CD4-positive, alpha-beta T cell treated with Interleukin-1 beta for 1 hour (primary cell): ENCODE measurements at places on chromosomes 3 and 15.

GRCh38 chr15:59879506-59880265 lies 124.4 kb upstream of the FOXB1 start:
- DNase-seq = no peak

DNA sequence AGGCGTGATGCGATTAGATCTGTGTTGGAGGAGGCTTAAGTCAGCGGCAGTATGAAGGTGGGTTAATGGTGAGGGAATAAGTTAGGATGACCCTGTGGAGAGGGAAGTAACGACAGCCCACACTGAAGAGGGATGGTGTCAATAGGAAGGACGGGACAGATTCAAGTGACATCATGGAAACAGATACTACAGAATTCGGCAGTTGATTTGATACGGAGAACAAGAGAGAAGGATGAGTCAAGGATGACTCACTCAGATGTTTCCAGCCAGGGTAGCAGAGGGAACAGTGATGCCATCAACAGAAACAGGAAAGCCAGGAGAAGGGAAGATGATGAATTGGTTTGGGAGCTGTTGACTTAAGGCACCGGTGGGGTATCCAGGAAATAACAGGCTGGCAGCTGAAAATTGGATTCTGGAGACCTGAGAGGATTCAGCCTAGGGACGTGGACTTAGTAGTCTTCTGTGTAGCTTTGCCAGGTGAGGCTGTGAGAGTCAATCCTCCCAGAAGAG lies 38.0 kb downstream of the SHC4 start:
- no peak for DNase-seq

DNA sequence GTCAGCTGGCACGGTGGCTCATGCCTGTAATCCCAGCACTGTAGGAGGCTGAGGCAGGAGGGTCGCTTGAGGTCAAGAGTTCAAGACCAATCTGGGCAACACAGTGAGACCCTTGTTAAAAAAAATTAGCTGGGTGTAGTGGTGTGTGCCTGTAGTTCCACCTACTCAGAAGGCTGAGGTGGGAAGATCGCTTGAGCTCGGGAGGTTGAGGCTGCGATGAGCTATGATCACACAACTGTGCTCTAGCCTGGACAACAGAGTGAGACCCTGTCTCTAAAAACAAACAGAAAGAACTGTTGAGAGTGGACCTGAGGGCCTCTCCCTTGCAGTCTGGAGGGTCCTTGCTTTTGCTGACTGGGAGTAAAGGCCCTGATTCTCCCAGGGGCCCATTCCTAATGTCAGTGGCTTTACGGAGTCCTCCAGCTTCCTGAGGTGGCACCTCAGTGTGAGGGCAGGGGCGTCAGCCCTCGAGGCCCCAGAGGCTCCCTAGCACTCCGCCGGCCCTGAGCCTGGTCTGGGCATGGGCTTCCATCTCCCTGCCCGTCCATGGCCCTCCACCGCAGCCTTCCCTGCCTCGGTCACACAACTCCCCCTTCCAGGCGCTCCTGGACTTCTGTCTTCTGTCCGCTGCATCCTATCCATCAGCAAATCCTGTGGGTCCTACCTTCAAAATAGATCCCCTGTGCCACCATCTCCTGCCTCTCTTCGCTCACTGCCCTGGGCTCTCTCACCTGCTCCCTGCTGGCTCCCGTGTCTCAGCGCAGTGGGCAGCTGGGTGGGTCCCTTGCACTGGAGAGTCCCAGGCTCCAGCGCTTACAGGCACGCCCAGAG lies 19.0 kb downstream of the FBLN2 start:
- no peak for DNase-seq

- DNase-seq = no peak
Observed at GRCh38 chr15:36766449-36766848, 187.0 kb downstream of the CDIN1 start.

GRCh38 chr3:150874666-150875219 lies 30.5 kb downstream of the MINDY4B start:
- DNase-seq = no peak

- DNase-seq = no peak
Observed at GRCh38 chr3:62774221-62774620, 101.0 kb downstream of the CADPS start.

GRCh38 chr3:46127503-46127902 lies 80.6 kb downstream of the CCR1 start:
- no peak for DNase-seq

DNA sequence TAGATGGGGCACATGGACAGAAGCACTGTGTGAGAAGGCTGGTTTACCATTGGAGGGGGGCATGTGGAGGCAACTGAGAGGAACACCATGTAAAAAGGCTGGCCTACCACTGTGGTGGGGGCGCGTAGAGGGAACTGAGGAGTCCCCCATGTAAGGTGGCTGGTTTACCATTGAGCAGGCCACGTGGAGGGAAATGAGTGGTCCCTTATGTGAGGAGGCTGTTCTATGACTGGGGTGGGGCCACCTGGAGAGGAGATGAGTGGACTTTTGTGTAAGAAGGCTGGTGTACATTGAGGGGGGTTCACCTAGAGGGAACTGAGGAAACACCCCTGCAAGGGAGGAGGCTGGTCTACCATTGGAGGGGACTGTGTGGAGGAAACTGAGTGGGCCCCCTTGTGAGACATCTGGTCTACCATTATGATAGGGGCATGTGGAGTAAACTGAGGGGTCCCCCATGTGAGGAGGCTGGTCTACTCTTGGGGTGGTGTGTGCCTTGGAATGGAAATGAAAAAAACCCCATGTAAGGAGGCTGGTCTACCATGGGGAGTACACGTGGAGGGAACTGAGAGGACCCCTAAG lies 156.9 kb downstream of the FBLN2 start:
- DNase-seq = no peak

GRCh38 chr3:5051772-5052171 lies 70.3 kb upstream of the ARL8B start:
- no peak for DNase-seq

GRCh38 chr3:122920986-122921385 lies 106.6 kb downstream of the SEMA5B start:
- DNase-seq = no peak

- DNase-seq = no peak
Observed at GRCh38 chr3:62631488-62631887, 243.7 kb downstream of the CADPS start.

GRCh38 chr15:86488046-86488445 lies 408.4 kb downstream of the AGBL1 start:
- no peak for DNase-seq

- DNase-seq = no peak
Observed at GRCh38 chr15:59632714-59633113, 21.1 kb downstream of the GCNT3 start.

DNA sequence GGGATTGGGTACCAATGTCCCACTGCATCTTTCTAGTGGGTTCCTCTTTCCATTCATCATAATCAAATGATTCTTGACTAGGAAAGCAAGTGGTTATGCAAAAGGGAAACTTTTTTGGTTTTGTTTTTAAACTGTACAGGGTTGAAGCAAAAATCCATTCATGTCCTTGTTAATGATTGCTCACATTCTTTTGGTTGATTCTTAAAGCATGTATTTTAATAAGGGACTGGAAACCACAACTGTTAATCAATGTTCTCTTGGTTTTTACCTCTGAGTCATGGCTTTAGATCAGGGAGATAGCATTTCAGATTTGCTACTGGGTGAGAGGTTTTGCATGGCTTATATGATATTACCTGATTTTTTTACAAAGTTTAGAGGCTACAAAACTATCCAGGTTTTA lies 371.7 kb upstream of the RGMA start:
- DNase-seq = no peak
